ENCODE measurements at places on chromosomes 7 and 10.

DNA sequence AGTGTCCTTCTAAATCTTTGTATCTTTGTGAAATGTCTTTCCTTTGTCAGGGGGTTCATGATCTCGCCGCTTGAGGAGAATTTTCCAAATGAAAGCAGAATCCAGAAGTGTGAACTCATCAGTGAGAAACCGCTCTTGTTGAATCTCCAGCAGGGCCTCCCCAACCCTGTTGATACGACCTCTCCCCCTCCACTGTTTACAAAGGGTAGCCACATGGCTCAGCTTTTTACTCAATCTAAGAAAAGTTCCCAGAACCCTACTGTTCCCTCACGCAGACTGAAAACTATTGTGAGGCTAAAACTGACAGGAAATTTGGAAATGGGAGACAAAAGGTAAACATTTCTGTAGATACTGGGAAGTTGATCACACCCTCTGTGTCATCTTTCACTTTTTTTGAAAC, 73.9 kb downstream of the SEMA3C start:
- no peak for DNase-seq

- no peak for DNase-seq
Measured at GRCh38 chr7:29135846-29136245, 10.5 kb downstream of the CPVL start.

GRCh38 chr7:99831595-99831994, 3.8 kb downstream of the CYP3A43 start:
- DNase-seq = no peak

GRCh38 chr10:121919666-121920065, 8.2 kb downstream of the ATE1 start:
- DNase-seq = no peak

All from SK-N-MC (cell line).